ENCODE measurements at places on chromosomes 11 and 22.
A peak's percentile ranks its signal among the peaks of the same experiment; 100 is the strongest.

- peak; percentile 46 for DNase-seq
Observed at GRCh38 chr11:76313913-76314740, 66.8 kb downstream of the THAP12 start.

GRCh38 chr22:29187831-29188230 is 17.9 kb upstream of the EMID1 start:
- no peak for DNase-seq

- DNase-seq: no peak
Observed at GRCh38 chr22:45515676-45516075, 13.0 kb downstream of the FBLN1 start.

DNA sequence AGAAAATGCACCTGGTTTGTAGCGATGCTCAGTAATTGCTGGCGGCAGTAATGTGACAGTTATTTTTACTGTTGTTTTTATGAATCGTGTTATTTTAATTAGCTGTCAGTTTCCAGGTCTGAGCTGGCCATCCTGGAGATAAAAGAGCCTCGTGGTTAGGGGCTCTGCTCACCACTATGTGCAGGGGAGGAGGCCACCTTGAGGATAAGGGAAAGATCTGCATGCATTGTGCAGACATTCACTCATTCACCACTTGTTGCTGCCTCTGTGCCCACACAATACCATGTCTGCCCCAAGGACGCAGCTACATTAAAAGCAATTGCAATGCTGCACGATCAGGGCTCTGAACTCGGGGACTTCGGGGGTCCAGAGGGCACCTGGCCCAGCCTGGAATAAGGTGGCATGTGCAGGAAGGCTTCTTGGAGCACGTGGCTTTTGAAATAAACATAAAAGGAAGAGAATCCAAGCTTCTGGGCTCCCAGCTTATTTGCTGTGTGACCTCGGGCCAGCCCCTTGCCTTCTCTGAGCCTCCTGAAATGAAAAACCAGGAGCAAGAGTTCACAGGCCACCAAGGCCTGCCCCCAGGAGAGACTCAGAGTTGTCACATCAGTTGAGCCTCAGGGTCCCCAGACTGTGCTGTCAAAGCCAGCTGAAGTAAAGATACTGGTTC is 44.7 kb upstream of the SHISAL1 start:
- no peak for DNase-seq

DNA sequence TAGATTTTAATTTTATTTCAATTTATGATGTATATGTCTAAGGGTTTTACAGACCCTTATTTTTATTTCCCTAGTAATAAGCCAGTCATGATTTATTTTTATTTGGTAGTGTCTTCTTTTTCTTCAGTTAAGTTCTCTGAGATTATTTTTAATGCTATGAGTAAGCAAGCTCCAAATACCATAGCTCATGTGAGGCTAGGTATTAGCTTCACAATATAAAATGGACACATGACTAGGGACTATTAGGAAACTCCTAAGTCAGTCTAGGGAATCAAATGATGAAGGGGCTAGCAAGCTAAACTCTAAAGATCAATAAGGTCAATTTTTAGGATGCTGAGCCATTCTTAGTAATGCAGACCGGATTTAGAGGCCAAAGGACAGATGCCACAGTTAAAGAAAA is 45.9 kb downstream of the CKAP5 start:
- no peak for DNase-seq

- peak; percentile 89 for DNase-seq
Observed at GRCh38 chr11:125300791-125301218, 136.3 kb downstream of the PKNOX2 start.

DNA sequence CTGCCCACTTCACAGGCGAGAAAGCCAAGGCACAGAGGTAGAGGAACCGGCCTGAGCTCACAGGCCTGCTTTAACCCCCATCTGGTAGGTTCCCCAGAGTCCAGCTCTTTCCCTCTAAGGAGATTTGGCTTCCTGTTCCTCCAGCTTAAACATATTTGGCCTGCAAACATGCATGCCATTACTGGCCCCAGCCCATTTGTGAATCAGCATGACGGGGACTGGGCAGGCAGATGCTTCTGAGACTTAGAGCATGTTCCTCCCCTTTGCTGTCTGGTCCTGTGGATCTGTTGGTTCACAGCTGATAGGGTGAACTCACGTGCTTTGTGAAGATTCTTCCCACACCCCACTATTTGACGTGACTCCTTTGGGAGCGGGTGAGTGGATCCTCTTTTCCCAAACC is 12.6 kb downstream of the CHST1 start:
- DNase-seq: peak; percentile 55

GRCh38 chr11:67415501-67416304 is at the start of gene CARNS1:
CARNS1 (plus strand) TSS chr11:67415678; CDS start chr11:67416200, 522 bp downstream.
- DNase-seq: no peak

- DNase-seq: peak; percentile 86
Observed at GRCh38 chr11:121591405-121592033, 138.8 kb upstream of the SORL1-AS1 start.
